ENCODE measurements at places on chromosomes 3 and 15. TPM values are rescaled to one million over a fixed set of nuclear protein-coding genes. Genes with fewer than 3 reads are reported as not detected.
A peak's percentile ranks its signal among the peaks of the same experiment; 100 is the strongest.

EDEM1 gene
- total RNA-seq: 169 TPM

HERC2 gene
- 47.7 TPM for total RNA-seq

GOLGA6D gene
- total RNA-seq: not detected

CELF6 gene
- total RNA-seq: 0.27 TPM

HAPLN3 gene
- total RNA-seq: 83.4 TPM

PLCB2 gene
- 88.5 TPM for total RNA-seq

ATP2B2 gene
- total RNA-seq: not detected

DNA sequence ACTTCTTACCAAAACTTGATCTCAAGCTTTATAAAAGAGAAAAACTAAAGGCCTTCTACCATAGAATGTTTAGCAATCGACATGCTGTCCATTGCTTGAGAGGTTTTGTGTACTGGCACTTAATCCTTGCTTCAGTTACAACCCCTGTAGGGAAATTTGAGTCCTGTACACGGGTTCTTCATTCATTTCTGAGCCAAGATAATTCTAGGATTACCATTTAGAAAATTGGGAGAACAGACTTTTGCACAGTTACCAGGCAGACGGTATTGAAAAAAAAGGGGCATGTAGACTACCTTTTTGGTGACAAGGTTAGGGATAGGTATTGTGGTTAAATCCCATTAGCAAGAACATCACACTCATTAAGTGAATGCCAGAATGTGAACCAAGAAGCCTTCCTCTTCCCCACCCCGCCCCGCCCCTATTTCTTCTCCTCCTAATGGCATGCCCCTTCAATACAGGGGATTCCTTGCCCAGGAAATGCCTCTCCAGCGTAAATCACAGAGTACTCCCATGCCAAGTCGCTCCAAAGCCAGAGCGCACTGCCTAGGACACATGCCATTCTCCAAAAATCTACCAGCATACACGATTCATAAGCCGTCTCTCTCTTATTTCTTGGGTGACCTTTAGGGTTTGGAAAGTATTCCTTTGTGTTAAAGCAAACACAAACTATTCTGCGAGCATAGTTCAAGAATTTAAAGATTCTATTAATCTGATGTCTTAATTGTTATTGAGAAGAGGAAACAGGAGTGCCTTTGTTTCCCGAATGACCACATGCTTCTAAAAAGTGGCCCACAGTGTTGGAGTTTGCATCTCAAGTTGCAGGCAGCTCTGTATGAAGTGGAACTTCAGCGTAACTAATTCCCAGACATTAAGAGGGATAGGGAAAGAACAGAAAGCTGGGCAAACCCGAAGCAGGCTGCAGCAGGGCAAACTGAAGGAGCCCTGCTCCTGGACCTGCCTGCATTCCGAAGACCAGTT, 164.0 kb upstream of the NR2F2 start:
- DNase-seq: no peak

DNA sequence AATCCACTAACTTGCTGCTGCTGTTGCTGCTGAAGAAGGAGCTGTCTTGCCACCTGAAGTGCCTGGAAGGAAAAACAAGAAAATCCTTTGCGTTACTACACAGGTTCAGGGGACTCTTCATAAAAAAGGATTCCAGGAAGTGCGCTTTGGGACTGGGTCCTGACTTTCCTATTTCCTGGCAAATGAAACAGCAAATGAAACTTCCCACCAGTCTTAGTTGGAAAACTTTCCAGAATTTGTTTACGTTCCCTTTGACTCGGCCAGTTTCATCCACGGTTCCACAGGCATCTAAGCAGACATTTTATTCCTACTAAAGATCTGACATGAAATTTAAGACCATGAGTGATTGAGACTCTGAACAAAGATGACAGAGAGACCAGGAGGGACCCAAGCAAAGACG, 471.0 kb downstream of the FOXP1 start:
- no peak for DNase-seq

- DNase-seq: no peak
Observed at GRCh38 chr3:156604064-156604641, 49.2 kb upstream of the SSR3 start.

- no peak for DNase-seq
Observed at GRCh38 chr3:153442386-153442785, 280.4 kb downstream of the RAP2B start.

- peak; percentile 16 for DNase-seq
Observed at GRCh38 chr3:52934630-52935530, 37.5 kb upstream of the STIMATE start.

DNA sequence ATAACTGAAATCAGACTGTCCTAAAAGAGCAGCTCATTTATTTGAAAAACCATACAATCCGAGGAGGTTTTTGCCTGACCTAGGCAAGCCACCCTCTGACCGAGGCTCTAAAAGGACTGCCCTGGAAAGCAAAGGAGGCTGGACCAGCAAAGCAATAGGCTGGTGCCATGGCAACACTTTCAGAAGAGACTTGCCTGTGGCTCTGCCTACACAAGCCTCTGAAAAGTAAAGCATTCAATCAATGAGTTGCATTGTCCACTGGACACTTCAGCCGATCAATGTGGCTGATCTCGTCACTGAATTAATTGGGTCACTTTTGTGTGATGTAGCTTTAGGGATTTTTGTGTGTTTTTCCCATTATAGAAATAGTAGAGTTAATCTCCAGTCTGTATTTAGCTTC, 99.1 kb upstream of the SEMA6D start:
- no peak for DNase-seq

GRCh38 chr15:66184936-66185790, 68.4 kb downstream of the MEGF11 start:
- no peak for DNase-seq

DNA sequence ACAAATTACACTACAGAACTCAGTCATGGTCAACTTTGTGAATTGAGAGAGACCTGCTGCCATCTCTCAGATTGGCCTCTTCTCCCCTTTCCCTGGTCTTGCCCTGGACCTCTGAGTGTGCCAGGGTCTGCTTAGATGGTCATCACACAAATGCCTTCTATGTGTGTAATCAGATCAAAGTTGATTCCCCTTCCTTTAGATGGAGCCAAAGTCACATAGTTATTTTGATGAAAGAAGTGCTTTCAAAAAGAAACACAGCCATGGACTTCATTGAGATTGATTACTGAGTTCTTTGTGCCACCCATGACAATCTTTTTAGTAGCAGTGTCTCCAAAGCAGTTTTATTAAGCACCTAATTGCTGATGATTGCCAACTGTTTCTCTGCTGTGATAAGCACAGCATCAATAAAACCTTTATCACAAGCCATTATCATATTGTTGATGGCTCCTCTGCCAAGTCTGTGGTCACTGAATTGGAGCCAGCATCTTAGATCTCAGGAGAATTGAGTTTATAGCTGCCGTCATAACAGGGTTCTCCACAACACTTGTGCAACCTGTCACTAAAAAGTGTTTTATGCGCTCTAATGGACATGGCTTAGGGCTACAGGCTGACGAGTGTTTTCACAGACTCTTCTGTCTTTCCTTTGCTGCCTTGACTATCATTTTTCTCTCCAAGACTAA, 149.7 kb upstream of the NUDT16 start:
- no peak for DNase-seq

DNA sequence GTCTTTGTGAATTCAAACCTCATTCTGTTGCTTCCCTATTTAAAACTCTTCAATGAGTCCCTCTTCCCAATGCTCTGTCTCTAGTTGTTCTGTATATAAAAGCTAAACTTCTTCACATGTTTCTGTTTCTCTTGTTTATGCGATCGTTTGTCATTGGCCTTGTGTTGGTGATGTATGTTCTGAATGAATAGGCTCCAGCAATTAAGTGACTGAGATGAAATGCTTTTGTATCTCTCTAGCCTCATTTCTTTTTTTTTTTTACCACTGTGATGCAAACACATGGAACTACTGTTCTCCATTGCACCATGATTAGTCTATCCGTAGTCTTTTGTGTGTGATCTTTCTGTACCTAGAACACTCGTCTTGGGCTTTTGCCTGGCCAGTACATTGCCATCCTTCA, 380.5 kb upstream of the TPRG1 start:
- no peak for DNase-seq

GRCh38 chr3:42732196-42732828, 29.7 kb upstream of the HHATL start:
- DNase-seq: no peak

- DNase-seq: no peak
Observed at GRCh38 chr3:113698956-113699355, 2.5 kb upstream of the USF3 start.
